ENCODE measurements at places on chromosomes 6 and 20.
A peak's percentile ranks its signal among the peaks of the same experiment; 100 is the strongest.

DNA sequence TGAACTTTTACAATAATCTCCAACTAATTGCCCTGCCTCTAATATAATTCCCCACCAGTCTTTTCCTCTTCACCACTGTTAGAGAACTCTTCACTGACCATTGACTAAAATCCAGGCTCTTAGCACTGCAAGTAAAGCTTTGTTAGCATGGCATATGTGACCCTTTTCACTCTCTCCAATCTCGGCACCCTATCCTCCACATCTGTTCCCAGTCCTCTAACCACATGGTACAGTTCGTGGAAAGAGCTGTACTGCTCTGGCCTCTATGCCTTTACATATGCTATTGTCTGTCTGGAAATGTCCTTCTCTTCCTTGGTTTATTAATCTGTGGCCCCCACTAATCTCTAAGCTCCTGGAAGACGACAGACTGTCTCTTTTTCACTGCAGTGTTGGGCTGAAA is 63.0 kb upstream of the EIF2S2 start:
- no peak for DNase-seq

- peak; percentile 52 for DNase-seq
These were observed 15.8 kb upstream of the RNF182 start for GRCh38 chr6:13908955-13909381.

- no peak for DNase-seq
These were observed 222.3 kb downstream of the UBE3D start for GRCh38 chr6:82843291-82843885.

- DNase-seq = no peak
These were observed 7.3 kb upstream of the RAET1L start for GRCh38 chr6:150032598-150032997.

DNA sequence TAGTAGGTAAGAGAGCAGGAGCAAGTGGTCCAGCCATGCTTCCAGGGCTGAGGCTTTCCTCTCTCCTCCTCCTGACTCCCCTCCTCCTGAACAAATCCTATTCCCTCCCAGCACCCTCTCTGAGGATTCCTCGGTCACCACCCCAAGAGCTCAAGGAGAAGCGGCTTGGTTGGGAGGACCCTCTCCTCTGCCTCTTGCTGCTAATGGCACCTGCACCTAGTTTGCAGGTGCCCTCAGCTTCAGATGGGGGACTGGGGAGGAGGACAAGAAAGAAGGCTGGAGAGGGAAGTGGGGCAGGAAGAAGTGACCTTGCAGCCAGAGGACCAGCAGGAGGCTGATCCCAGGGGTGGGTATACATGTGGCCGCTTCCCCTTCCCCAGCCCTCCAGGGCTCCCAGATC is 17.5 kb downstream of the NCR2 start:
- DNase-seq = peak; percentile 11

- no peak for DNase-seq
These were observed 64.0 kb downstream of the STXBP5 start for GRCh38 chr6:147268254-147268653.

DNA sequence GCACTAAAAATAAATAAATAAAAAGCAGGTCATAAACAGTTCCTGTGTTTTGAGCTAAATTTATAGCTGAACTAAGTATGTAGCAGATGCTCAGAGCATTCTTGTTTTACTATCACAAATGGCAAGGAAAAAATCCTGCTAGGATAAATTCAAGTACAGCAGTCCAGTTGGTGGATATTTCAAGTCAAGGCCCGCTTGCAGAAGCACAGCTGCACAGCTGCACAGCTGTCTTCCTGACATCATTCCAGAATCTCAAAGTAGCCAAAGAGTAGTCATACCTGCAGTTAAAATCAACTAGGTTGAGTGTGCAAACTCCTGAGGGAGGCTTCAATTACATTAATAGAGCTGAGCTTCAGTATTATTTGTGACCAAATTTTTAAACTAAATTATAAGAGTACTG is 297.7 kb upstream of the MANEA start:
- DNase-seq = no peak

DNA sequence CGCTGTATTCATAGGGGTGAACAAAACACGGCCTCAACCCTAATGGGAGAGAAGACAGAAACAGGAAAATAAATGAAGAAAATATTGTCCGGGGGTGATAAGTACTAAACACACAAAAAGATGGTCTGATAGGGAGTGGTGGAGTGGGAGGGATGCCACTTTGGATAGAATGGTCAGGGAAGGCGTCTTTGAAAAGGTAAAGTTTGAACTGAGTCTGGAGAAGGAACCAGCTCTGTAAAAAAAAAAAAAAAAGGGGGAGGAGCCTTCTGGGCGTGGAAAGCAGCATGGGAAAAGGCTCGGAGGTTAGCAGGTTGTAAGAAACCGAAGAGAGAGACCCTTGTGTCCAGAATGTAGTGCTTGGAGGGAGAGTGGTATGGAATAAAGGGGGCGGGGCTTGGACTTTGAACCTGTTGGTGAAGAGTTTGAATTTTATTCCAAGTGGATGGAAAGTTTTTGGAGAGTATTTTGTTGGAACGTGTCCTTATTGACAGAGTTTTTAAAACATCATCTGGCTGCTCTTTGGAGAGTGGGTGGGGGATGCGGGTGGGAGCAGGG is 1.8 kb downstream of the CHMP4B start:
- no peak for DNase-seq

- no peak for DNase-seq
These were observed 356.2 kb downstream of the GJA1 start for GRCh38 chr6:121791396-121792315.

DNA sequence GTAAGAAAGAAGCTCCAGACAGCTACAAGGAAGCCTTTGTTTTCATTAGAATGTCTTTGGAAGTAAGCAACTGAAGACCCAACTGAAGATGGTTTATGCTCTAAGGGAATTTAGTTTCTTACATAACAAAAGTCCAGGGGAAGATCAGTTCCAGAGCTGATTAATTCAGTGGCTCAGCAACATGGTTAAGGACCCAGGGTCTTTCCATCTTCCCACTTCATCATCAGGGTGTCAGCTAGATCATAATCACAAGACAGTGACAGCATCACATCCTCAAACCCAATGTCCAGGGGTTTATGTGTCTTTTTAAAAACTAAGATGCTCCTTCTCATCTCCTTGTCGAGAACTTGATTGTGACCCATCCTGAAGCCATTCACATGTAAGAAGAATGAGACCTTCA is 119.7 kb upstream of the PRDM1 start:
- DNase-seq = no peak

Data from activated CD8-positive, alpha-beta memory T cell treated with anti-CD3 and anti-CD28 coated beads, Interleukin-2, amount 10 ng/mL, durations not matched to agents 7 days and 5 days (primary cell).